ENCODE measurements at places on chromosomes 12 and 14. TPM values are rescaled to one million over a fixed set of nuclear protein-coding genes. Genes with fewer than 3 reads are reported as not detected.

DNA sequence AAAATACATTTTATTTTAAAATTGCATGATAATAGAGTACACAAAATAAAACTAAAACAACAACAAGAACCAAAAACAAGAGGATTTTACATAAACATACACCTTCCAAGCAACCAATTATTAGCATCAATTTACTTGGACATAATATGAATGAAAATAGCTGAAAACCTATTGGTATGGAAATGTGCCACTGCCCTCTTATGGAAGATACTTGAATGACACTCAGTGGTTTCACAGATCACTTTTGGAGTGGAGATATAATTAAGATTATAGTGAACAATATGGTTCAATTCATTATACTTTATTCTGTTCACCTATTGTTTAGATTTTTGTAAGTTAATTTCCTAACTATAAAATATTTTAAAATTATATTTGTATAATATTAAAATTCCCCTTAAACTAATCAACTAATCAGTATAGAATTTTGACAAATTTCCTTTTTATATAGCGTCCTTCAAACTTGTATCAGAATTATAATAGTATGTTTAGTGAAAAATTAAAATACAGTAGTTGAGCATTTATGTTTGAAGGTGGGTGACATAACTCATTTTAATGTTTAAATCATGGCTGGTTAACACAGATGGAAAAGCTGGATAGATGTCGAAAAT is 70.1 kb downstream of the SLC6A15 start:
- peak; percentile 2 for DNase-seq

- no peak for DNase-seq
Observed at GRCh38 chr12:131005161-131006035, 51.7 kb downstream of the ADGRD1 start.

GRCh38 chr14:53515276-53515675 is 362.2 kb upstream of the DDHD1 start:
- DNase-seq = no peak

DNA sequence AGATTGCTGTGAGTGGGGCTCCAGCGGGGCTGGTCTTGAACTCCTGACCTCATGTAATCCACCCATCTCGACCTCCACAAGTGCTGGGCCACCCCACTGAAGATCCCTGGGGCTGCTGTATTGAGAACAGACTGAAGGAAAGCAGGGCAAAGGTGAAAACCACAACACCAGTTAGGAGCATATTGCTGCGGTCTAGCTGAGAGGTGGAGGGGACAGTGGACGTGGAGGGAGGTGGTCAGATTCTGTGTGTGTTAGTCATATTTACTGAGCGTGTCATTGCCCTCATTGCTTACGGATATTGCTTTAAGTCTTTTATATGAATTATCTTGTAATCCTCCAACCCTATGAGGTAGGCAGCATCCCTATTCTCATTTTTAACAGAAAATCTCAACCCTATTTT is 69.0 kb upstream of the OVCH1 start:
- DNase-seq = no peak

GRCh38 chr12:70052476-70052875 is 190.8 kb upstream of the CNOT2 start:
- DNase-seq = no peak

DNA sequence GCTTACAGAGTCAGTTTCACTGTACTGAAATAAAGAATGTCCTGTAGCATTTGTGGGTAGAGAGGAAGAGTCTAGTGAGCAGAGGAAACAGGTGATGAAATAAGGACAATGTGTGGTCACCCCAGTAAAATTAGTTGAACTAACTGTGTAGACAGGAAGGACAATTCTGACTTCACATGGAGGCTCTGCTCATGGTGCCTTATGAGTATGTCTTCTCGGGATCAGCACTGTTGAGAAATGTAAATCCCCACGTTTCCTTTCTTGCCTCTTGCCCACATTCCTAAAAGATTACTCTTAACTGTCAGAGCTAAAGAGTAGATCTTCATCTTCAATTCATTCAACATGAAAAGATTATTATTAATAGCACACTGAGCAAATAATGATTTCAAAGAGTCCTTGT is 113.2 kb upstream of the FLRT2 start:
- DNase-seq = no peak

DNA sequence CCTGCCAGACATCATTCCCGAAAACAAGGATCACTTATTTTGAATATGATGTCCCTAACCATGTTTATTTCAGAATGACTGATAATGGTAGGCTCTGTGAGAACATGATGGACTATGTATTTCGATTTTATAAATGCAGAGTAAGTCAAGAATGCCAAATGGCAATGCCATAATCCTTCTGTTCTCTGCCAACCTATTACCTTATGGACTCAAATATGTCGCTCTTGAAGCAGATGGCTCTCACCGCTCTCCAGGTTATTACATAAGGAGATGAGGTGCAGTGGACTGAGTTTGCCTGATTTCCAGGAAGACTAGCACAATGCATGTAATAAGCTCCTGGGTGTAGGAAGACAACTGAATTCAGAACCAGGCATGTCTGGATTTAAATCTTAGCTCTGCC is 227.2 kb downstream of the BTG1 start:
- no peak for DNase-seq

DNA sequence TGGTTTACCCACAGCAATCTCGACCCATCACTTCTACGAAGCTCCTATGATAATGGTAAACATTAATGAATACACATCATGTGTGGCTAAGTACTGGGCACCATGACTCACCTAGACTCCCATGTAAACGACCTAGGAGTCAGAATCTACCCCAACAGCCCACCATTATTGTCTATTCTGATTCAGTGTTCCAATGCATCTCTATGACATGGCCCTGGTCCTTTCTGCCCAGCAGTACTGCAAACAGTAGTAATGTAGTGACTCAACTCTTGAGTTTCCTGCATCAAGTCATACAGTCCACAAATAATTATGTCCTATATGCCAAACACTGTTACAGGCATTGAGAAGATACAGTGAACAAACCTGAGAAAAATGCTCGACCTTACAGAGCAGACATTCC is 14.6 kb downstream of the GTF2A1 start:
- DNase-seq = peak; percentile 15

DNA sequence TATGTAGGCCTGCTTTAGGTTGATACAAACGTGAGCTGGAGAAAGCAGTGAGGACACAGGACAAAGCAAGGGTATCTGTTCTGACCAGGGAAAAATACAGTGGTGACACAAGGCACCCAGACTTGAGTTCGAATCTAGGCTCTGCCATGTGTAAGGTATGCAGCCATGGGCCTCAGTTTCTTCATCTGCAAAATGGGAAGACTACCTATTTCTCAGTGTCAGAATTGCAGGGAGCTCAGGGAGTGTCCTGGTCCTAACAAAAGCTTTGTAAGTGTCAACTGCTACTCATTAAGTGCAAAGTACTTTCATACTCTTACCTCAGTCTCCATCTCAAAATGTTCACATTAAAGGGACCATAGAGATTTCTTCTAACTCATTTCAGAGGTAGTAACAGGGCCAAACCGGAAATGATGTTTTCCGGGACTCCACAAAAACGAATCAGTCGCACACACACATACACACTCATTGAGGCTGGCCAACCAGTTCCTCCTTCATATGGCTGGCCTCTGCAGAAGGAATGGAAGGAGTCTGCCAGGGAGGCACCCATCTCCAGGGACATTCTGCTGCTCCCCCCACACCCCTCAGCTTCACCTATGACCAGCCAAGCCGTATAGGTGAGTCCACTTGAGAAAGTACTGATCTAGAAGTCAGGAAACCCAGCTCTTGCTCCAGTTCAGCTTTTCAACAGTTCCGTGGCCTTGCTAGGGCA is 7.8 kb downstream of the CTDSP2 start:
- peak; percentile 63 for DNase-seq

- DNase-seq = no peak
Observed at GRCh38 chr12:41336041-41336549, 148.0 kb downstream of the PDZRN4 start.

DNA sequence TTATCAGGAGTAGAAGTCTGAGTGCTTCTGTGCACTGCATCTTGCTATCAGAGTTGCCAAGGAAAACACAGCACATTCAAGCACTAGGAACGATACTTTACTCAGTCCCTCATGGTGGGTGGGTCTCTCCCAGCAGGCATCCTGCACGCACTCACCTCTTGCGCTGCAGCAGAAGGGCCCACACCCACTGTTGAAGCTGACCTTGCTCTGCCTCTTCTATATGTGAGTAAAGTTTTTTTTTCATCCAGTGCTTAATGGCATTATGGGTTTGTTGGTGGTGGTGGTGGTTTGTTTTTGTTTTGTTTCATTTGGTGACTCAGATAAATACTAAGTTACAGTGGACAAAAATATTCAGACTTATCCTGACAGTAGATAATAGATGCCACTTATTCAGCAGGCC is 348.5 kb downstream of the EGLN3 start:
- no peak for DNase-seq

DNA sequence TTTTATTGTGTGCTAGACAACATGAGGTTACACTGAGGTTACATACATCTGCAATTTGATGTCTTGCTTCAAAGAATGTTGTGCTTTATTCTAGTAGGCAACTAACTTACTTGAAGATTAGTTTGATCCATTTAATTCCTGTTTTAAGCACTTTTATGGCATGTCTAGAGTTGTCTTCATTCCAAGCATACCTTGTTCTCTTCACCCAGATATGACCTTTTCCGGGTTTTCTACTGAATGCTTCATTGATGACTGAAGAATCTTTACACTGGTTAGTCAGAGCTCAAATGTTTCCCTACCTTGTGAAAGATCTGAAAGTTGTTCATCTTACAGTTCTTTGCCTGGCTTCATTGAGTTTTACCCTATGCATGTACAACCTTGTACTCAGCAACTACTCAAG is 274.0 kb upstream of the KITLG start:
- DNase-seq = no peak

GRCh38 chr14:37090026-37090425 is 82.4 kb downstream of the SLC25A21 start:
- DNase-seq = no peak

DNA sequence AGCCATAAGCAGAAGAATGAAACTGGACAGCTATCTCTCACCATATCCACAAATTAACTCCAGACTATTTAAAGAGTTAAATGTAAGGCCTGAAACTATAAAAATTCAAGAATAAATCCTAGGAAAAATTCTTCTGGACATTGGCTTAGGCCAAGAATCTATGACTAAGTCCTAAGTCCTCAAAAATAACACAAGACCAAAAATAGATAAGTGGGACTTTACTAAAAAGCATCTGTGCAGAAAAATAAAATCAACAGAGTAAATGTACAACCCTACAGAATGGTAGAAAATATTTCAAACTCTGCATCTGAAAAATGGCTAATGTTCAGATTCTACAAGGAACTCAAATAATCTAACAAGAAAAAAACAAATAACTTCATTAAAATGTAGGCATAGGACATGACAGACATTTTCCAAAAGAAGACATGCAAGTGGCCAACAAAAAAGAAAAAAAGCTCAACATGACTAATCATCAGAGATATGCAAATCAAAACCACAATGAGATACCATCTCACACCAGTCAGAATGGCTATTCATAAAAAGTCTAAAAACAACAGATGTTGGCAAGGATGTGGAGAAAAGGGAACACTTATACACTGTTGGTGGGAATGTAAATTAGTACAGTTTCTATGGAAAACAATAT is 61.0 kb upstream of the PPFIA2 start:
- no peak for DNase-seq

DNA sequence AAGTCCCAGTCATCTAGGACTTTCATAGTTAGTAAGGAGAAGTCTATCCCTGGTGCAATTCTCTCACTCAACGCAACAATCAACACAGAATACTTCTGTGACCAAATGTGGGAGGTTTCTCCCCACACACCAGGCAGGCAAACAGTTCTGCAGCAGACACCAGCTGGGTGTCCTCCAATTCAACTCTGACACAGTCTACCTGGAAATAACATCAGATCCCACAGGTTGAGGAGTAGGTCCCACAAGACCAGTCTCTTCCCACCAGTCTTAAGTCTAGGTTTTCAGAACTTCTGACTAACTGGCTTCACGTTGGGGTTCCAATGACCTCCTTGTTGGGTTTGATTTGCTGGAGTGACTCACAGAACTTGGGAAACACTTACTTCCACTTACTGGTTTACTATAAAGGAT is 14.8 kb downstream of the ACOT6 start:
- DNase-seq = no peak

- DNase-seq = no peak
Observed at GRCh38 chr14:60722107-60722356, 2.1 kb downstream of the SIX4 start.

GRCh38 chr12:2417481-2418160 is 364.8 kb downstream of the CACNA1C start:
- no peak for DNase-seq

- DNase-seq = peak; percentile 75
Observed at GRCh38 chr12:93167841-93168492, 209.8 kb upstream of the NUDT4 start.

DNA sequence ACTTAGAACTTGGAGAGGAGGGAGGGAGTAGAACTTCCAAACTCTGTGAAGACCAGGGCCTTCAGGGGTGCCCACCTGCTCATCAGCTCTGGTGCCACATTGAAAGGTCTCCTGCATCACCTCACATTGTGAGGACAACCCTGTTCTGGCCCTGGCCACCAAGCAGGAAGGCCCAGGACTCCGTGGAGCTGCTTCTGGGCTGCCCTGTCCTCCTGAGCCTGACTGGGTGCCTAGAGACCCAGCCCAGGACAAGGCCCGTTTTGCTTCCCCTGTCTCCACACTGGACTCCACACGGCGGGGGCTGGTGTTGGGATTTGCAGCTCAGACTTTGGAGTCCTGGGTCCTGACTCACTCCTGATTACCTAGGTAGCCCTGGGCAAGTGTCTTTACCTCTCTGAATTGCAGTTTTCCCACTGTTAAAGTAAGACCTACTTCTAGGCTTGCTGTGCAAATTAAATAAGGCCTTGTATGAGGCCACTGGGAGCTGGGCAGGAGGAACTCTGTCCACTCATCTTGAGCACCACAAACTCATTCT is 12.5 kb upstream of the KRT82 start:
- DNase-seq = no peak

DNA sequence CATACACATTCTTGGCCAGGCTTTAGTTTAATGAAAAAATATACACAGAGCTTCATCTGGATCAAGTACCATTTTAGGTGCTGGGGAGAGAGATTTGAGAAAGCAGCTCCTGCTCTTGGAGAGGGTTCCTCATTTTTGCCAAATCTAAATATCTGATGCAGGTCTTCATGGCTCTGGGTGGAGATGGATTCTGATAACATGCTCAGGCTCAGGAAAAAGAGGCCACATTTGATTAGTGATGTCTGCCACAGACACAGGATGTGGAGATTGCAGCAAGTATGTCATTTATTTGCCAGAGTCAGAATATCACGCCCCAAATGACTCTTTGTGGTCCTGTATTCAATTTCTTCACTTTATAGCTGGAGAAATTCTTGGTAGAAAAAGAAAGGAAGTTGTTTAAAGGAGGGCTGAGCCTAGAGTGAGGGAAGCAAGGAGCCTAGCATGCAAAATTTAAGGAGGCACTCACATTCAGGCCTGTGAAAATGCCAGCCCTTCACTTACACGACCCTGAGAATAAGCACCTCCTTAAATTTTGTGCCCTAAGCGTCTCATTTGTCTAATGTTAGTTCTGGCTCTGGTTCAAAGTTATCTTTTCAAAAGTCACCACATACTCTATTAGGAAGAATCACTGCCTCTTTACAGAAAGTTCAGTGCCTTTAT is 492.9 kb upstream of the TBX3 start:
- no peak for DNase-seq

DDX11 gene
- 147 TPM for total RNA-seq

IRAK3 gene
- total RNA-seq = 0.31 TPM

PELI2 gene
- total RNA-seq = 2.7 TPM

ATXN3 gene
- 28.4 TPM for total RNA-seq

KRT6C gene
- not detected for total RNA-seq

FOXN4 gene
- not detected for total RNA-seq

LBHD2 gene
- not detected for total RNA-seq

CLEC2A gene
- not detected for total RNA-seq

HOXC5 gene
- total RNA-seq = not detected

PIWIL1 gene
- total RNA-seq = not detected

NDUFA12 gene
- total RNA-seq = 128 TPM

Measured in activated CD8-positive, alpha-beta T cell treated with anti-CD3 and anti-CD28 coated beads for 36 hours (primary cell).